Activated naive CD4-positive, alpha-beta T cell treated with anti-CD3 and anti-CD28 coated beads, Interleukin-2, amount 10 ng/mL, durations not matched to agents 7 days and 5 days (primary cell): ENCODE measurements at places on chromosomes 5 and 9.

DNA sequence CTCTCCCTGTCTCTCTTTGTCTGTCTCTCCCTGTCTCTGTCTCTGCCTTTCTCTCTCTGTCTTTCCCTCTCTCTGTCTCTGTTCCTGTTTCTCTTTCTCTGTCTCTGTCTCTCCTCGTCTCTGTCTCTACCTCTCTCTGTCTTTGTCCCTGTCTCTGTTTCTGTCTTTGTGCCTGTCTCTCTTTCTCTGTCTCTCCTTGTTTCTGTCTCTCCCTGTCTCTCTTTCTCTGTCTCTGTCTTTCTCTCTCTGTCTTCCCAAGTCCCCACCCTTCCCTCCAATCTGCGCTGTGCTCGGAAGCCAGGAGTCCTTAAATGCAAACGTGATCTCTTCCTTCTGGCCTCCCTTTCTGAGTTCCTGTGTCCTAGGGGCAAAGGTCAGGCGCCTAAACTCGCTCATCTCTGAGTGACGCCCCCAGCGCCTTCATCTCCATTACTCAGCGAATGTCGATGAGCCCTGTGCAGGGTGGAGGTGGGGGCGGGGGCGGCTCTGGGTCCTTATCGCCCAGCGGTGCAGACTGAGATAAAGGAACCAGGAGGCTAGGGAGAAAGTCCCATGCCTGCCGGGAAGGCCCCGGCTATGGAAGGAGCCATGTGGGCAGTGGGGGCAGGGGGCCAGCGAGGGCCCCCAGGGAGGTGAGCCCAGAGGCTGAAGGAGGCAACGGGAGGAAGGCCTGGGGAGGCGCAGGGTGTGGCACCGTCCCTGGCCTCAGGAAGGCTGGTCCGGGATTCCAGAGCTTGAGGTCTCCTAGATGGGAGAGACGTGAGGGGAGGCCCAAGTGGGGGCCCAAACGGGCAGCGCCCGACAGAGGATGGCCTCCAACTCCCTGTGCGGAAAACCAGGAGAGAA is 1.5 kb upstream of the SLC6A19 start:
- no peaks in the 10 kb centered on the region for H3K4me1 ChIP-seq
- H3K4me3 ChIP-seq = no peak overlapping the region
- no peak overlapping the region for H3K27ac ChIP-seq

- peaks cover 5% of the 10 kb centered on the region for H3K27me3 ChIP-seq
- no peak for DNase-seq
- no peak overlapping the region for H3K4me3 ChIP-seq
- H3K36me3 ChIP-seq = peaks cover under 1% of the 10 kb centered on the region
These were observed 4.9 kb upstream of the PSAT1 start for GRCh38 chr9:78292026-78292425.

GRCh38 chr5:168528521-168529373 is at the start of gene FBLL1:
Gene FBLL1, plus strand, starts transcription at chr5:168529305. Its CDS starts 200 bp downstream, at chr5:168529505.
- H3K27me3 ChIP-seq = peaks cover 55% of the 10 kb centered on the region
- peaks cover 12% of the 10 kb centered on the region for H3K36me3 ChIP-seq
- H3K4me3 ChIP-seq = peak within 1 kb of the TSS; percentile 63
- H3K4me1 ChIP-seq = peaks cover 12% of the 10 kb centered on the region
- H3K27ac ChIP-seq = peak within 1 kb of the TSS; percentile 42

GRCh38 chr9:137647096-137647714 is 28.4 kb downstream of the EHMT1 start:
- H3K27me3 ChIP-seq = no peaks in the 10 kb centered on the region
- H3K4me1 ChIP-seq = peaks cover 39% of the 10 kb centered on the region
- H3K36me3 ChIP-seq = peaks cover 44% of the 10 kb centered on the region
- H3K27ac ChIP-seq = peak overlapping the region; percentile 47

DNA sequence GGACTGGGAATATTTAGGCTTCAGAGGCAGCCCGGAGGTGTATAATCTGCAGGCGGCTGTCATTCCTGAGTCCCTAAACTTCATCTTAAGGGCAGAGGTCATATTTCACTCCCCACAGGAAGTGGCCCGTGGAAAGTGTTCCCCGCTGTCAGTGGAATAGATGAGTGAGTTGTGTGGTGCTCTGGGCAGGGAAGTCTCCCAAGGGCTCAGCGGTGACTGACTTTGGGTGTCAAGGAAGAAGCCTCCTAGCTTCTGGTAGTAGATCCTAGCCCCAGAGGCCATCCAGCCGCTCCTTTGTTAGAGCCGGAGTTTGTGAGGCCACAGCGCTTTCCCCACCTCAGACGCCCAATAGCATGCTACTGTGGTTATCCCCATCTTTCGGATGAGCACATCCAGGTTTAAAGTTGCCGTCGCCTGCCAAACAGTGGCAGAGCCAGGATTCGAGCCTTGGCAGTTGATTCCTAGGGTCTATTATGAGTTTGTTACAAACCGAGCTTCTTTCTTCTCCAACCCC is 38.9 kb upstream of the TIFAB start:
- H3K27ac ChIP-seq = no peak overlapping the region
- no peak overlapping the region for H3K4me3 ChIP-seq
- H3K4me1 ChIP-seq = peaks cover 5% of the 10 kb centered on the region
- peaks cover 2% of the 10 kb centered on the region for H3K36me3 ChIP-seq
- H3K27me3 ChIP-seq = peaks cover 96% of the 10 kb centered on the region
- DNase-seq = no peak

- H3K4me1 ChIP-seq = no peaks in the 10 kb centered on the region
- H3K36me3 ChIP-seq = no peaks in the 10 kb centered on the region
- no peak for DNase-seq
- H3K27ac ChIP-seq = no peak overlapping the region
These were observed 294.8 kb upstream of the KLF4 start for GRCh38 chr9:107784235-107784958.

DNA sequence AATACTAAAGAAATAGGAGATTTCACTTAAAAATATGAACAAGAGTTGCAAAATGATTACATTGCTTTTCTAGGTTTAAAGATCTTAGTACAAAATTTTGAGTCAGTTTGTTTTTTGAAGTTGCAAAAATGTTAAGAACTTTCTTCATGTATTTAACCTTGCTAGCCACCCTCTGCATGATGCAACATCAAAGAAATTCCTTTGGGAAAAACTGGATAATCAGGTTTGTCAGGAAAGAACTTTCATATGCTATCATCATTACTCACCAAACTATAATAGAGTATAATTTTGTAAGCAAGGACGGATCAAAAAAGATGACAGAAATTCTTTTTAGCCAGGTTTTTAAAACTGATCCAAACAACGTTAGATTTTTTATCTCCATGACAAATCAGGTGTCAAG is 116.9 kb upstream of the MRPS30 start:
- H3K27me3 ChIP-seq = no peaks in the 10 kb centered on the region
- H3K36me3 ChIP-seq = no peaks in the 10 kb centered on the region
- no peaks in the 10 kb centered on the region for H3K4me1 ChIP-seq
- DNase-seq = no peak
- H3K27ac ChIP-seq = no peak overlapping the region

DNA sequence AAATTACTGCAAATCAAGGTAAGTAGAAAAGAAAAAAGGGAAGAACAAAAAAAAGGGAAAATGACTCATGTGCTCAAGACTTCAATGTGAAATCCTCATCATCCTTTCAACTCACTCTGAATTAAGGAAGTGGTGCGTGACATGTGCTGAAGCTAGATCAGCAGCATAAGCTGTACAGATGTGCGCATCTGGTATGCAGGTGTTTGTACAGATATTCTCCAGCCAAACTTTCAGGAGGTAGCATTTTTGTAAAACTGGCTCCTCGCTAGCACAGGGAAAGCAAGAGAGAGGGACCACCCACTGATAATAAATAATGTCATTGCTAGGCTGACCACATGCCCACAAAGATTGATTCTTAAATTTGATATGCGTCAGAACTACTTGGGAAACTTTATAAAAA is 253.9 kb upstream of the RGMB start:
- H3K4me3 ChIP-seq = no peak overlapping the region
- H3K36me3 ChIP-seq = no peaks in the 10 kb centered on the region
- DNase-seq = no peak
- peaks cover 4% of the 10 kb centered on the region for H3K27me3 ChIP-seq

DNA sequence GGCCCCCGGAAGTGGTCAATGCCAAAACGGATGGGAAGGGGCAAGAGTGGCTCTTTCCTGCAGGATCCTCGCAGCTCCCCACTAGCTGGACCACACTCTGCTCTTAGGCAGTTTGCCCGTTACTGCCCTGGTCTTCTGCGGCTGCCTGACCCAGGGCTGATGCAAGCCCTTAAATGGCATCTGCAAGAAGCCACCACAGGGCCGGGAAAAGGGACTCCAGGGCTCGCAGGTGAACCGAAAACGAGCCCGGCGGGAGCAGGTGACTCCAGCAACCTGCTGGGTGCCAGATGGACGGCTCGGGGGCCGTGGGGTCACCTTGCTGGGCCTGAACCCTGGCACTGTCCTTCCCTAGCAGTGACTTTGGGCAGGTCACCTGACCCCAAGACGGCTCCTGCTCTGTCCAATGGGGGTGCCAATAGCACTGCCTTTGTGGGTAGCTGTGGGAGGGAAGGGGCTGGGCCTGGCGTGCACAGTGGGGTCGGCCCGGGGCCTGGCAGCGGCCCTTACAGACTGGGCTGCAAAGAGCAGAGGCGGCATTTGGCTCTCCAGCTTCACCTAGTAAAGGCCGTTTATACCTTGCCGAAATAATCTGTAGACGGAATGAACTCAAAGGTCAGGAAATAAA is 1.3 kb downstream of the TMEM250 start:
- H3K27me3 ChIP-seq = no peaks in the 10 kb centered on the region
- peak overlapping the region; percentile 89 for H3K27ac ChIP-seq
- H3K4me1 ChIP-seq = peaks cover 46% of the 10 kb centered on the region
- H3K4me3 ChIP-seq = peak overlapping the region; percentile 77

- H3K4me3 ChIP-seq = no peak overlapping the region
- no peak overlapping the region for H3K27ac ChIP-seq
- peaks cover 13% of the 10 kb centered on the region for H3K4me1 ChIP-seq
These were observed 45.7 kb downstream of the TMEM174 start for GRCh38 chr5:73218552-73219171.

DNA sequence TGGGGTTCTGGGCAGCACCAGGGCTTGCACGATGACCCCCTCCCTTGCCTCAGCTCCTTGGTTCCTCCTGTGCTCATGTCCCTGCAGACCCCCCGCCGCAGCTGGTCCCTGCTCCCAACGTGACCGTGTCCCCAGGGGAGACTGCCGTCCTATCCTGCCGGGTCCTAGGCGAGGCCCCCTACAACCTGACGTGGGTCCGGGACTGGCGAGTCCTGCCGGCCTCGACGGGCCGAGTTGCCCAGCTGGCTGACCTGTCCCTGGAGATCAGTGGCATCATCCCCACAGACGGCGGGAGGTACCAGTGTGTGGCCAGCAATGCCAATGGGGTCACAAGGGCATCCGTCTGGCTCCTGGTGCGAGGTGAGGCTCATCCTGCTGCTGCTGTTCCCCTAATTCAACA is 39.1 kb downstream of the HMCN2 start:
- H3K4me3 ChIP-seq = no peak overlapping the region
- H3K4me1 ChIP-seq = no peaks in the 10 kb centered on the region
- no peak overlapping the region for H3K27ac ChIP-seq
- DNase-seq = no peak

DNA sequence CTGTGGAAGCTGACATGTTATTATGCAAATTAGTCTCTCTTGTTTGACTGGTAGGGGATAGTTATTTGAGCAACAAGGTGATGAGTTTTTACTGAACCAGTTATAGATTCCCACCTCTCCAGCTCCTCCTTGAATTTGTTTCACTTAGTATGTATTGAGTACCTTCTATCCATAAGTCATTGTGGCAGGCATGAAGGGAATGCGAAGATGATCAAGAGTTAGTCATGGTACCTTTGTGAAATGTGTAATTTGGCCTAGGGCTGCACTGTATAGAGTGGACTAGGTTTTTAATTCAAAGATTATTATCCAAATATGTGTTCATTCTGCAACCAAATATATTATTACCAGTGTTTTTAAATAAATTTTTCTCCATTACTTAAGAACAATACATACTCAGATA is 110.1 kb downstream of the HACD4 start:
- no peak overlapping the region for H3K27ac ChIP-seq
- H3K4me3 ChIP-seq = no peak overlapping the region
- no peaks in the 10 kb centered on the region for H3K27me3 ChIP-seq
- DNase-seq = no peak
- peaks cover 36% of the 10 kb centered on the region for H3K36me3 ChIP-seq

- H3K27me3 ChIP-seq = no peaks in the 10 kb centered on the region
- DNase-seq = peak; percentile 31
- H3K36me3 ChIP-seq = peaks cover 33% of the 10 kb centered on the region
- H3K27ac ChIP-seq = peak overlapping the region; percentile 63
These were observed 6.5 kb downstream of the TBC1D2 start for GRCh38 chr9:98248737-98249474.

GRCh38 chr5:8756498-8757084 is 789.3 kb downstream of the SEMA5A start:
- DNase-seq = no peak
- H3K4me1 ChIP-seq = no peaks in the 10 kb centered on the region
- no peak overlapping the region for H3K4me3 ChIP-seq
- H3K27me3 ChIP-seq = no peaks in the 10 kb centered on the region

GRCh38 chr9:129319076-129319937 is 141.2 kb upstream of the IER5L start:
- no peak overlapping the region for H3K27ac ChIP-seq
- H3K27me3 ChIP-seq = peaks cover 54% of the 10 kb centered on the region
- H3K4me3 ChIP-seq = no peak overlapping the region
- H3K36me3 ChIP-seq = no peaks in the 10 kb centered on the region
- peak; percentile 16 for DNase-seq
- peaks cover 18% of the 10 kb centered on the region for H3K4me1 ChIP-seq

DNA sequence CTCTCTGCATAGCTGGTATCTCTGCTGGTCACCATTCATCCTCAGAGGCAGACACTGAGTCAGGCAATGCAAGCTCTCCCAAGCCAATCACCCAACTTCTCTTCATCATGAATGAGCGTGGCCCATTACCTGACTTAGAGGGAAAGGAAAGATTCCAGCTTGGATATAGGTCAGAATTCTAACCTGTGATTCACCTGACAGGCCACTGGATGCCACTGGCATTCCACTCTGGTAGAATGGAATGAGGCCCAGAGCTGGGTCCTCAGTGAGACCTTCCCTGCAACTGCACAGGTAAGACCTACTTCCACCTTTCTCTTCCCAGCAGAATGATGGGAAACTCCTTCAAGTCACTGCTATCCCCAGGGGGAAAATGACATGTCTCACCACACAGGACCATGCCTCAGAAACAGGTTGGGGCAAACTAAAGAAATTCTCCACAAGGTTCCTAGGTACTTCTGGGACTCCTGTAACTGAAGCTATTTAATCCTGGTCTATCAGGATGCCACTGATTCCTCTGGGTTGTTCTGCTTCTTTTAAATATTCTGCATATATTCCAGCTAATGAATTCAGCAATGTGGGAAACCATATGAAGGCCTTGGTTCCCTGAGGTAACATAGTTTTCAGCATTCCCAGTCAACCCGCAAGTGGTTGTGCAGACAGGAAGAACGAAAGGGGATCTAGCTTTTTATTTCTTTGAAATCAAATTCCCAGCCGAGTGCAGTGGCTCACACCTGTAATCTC is 62.0 kb downstream of the SUSD1 start:
- H3K4me1 ChIP-seq = no peaks in the 10 kb centered on the region
- H3K4me3 ChIP-seq = no peak overlapping the region
- peaks cover 9% of the 10 kb centered on the region for H3K36me3 ChIP-seq
- no peak overlapping the region for H3K27ac ChIP-seq
- DNase-seq = peak; percentile 40
